ENCODE measurements at places on chromosomes 3 and 15.

- no peak for DNase-seq
These were observed 9.2 kb downstream of the MITF start for GRCh38 chr3:69748503-69748902.

GRCh38 chr15:55257938-55258337 lies 31.7 kb downstream of the RAB27A start:
- DNase-seq, result no peak

DNA sequence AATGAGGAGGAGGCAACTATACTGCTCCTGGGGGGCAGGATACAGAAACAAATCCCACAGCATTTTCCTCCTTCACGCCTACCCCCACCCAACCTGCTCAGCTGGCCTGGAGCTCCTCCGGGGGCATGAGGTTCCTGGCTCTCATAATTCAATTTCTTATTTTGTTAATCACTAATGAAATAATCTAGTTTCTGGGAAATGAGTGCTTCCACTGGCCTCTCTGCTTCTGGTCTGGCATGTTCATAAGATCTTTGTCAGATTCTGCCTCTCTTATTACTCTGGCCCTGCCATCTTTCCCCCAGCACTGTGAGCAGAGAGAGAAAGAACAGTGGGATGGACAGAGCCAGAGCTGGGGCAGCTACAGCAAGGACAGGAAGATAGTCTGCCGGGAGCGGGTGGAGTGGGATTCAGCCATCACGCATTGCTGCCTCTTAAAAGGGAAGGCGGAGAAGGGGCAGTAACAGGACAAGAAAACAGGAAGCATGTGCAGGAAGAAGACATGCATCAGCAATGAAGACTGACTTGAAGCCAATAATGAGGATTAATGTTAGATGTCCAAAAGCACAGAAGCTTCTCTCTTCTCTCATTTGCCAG lies 13.6 kb downstream of the RPAP1 start:
- DNase-seq, result no peak

GRCh38 chr3:12454816-12455121 lies 29.5 kb upstream of the TSEN2 start:
- DNase-seq, result no peak

DNA sequence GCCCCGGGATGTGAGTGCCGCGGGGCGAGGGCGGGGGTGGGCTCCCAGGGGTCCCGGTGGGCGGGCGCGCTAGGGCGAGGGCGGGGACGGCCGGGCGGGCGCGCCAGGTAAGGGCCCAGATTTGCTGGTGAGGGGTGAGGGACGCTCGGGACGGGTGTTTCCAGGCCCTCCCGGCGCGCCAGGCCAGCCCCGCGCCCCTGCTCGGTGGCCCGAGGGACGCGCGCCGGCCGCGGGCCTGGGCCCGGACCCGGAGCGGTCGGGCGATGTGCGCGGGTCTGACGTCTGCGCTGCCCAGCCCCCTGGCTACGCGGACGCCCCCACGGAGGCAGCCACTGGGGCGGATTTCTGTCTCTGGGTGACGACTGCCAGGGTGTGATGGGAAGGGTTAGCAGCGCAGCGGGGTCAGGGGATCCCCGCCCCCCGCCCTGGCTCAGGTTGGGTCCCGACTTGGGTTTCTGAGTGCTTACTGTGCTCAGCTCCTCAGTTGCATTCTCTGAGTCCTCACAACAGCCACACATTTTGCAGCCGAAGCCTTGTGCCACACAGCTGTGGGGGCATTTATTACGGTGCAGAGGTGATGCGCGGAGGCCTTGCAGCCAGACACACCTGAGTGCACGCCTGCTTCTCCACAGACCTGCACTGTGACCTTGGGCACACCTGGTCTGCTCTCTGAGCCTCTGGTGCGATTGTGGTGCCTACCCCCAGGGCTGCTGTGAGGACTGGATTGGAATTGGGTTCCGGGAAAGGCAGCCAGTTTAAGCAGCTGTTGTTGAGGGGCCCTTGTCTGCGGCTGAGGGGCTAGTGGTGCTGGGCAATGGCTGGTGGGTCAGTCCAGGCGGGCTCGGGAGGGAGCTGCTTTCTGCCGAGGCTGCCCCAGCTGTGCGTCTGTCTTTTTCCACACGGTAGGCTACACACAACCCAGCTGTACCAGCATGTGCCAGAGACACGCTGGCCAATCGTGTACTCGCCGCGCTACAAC lies 523 bp downstream of the HDAC11 start:
- DNase-seq, result no peak

- no peak for DNase-seq
These were observed 27.1 kb downstream of the IL1RAP start for GRCh38 chr3:190541008-190541407.

DNA sequence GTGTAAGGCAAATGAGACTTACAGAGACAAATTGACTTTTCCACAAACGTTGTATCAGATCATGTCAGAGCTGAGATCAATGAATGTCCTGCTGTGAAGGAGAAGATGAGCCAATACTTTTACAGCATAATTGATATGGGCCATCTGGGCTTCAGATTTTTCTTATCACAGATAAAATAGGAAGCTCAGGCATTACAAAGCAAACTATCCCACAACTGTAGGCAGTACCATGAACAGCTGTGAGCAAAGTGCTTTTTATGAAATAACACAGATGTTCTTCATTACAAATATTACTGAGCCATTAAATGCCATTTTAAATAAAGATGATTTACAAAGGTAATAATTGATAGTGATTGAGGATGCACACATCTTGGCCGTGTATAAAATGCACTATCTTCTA lies 852.3 kb downstream of the OTOL1 start:
- DNase-seq, result no peak

DNA sequence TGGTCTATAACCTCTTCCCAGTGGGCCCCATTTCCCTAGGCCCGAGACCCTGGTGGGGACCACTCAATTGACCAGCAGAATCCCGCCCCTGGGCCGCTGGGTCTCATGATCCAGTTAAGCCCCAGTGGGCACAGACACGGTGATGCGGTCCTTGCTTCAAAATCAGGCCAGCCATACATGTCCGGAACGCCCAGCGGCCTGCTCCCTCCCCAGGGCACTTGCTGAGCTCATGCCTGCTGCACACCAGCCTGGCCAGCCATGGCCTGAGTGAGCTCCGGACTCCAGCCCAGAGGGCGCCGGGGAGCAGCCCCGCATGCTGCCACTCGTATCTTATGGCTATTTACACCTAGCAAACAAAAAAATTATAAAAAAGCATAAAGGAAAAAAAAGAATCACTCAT lies 34.4 kb upstream of the IQSEC1 start:
- no peak for DNase-seq

GRCh38 chr3:25493786-25494185 lies 65.7 kb downstream of the RARB start:
- DNase-seq, result no peak

GRCh38 chr15:62812515-62812835 lies 230.1 kb upstream of the TPM1 start:
- DNase-seq, result no peak

DNA sequence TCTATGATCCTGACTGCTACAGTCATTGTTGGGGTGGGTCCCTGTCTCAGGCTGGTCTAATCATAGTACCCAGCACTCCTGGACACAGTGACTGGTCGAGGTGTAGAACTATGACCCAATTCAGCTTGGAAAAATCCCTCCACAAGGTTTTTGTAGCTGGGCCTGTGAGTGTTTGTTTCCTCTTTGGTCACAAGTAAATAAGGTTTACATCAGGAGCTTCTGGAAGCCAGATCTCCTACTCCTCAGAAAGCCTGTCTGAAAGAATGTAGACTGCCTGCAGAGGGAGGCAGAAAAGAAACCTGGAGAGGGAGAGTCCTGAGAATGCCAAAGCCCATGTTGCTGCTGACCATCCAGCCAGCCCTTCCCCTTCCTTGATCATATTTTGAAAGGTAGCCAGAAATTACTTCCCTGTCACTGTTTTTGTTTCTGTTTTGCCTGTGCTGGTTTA lies 123.2 kb downstream of the RAP2B start:
- peak; percentile 37 for DNase-seq

DNA sequence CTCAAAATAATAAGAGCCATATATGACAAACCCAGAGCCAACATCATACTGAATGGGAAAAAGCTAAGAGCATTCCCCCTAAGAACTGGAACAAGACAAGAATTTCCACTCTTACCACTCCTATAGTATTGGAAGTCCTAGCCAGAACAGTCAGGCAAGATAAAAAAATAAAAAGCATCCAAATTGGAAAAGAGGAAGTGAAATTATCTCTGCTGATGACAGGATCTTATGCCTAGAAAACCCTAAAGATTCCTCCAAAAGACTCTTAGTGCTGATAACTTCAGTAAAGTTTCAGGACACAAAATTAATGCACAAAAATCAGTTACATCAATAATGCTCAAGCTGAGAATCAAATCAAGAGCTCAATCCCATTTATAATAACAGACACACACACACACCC lies 45.9 kb upstream of the SLC2A2 start:
- no peak for DNase-seq

GRCh38 chr3:143277531-143277930 lies 158.0 kb downstream of the CHST2 start:
- peak; percentile 15 for DNase-seq

- DNase-seq, result peak; percentile 27
These were observed 430.7 kb upstream of the RBMS3 start for GRCh38 chr3:28850186-28850585.

DNA sequence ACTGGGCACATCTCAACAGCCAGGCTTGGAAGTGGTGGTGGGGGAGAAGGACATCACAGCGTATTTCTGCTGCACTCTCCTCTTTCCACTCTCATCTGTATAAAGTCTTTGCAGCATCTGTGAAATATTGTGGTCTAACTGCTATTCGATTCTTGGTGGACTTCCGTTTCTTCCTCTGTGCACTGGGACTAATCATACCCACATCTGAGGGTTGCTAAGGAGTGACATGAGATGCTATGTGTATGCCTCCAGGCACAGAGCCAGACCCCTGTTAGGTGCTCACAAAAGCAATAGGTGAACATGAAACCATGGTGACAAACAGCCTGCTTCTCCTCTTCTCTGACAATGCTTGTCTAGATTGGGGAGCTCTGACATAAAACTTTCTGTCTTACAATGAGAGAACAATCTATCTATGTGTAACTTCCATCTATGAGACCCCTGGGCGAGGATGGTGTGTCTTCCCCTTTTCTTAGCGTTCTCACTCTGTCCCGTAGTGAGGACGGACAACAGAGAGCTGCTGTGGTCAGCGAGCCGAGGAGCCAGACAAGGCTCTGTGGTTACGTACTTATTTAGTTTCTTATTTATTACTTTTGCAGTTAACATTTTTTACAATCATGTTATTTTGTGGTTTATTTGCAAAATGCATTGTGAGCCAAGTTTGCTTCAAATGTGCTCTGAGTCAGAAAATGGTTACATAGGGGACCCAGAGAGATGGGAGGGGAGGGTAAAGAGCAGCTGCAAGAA lies 196.7 kb upstream of the TPRG1 start:
- DNase-seq, result peak; percentile 25

DNA sequence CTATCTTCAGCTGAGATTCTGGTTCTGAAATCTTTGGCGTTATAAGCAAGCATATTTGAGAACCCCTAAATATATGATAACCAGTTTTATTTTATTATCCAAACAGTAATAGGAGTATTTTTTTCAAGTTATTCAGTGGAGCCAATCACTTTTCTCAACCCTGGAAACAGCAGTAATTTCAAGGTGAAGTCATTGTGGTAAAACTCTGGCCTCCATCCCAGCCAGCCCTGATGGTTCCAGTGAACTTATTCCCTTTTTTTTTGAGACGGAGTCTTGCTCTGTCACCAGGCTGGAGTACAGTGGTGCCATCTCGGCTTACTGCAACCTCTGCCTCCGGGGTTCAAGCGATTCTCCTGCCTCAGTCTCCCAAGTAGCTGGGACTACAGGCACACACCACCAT lies 545.4 kb upstream of the IL12A start:
- peak; percentile 12 for DNase-seq

Data from myocyte (in vitro differentiated cells).